ENCODE measurements at places on chromosomes 2 and 18.
A peak's percentile ranks its signal among the peaks of the same experiment; 100 is the strongest.

DNA sequence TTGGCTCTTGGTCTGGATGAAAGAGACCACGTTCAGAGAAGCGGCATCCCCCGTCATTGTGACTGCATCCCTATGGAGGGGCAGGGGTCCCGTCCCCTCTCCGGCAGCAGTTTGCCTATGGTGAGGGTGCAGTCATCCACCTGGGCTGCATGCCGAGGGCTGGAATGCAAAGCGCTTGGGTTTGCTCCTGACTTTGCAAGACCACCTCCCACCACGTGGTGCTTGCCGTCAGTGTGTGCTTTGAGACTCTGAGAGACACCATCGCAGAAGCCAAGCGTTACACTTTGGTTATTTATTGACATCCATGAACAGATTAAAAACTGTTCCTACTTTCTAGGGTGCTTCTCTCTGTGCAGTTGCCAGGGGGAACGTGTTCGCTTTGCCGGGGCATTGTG, 59.5 kb downstream of the SH3RF3 start:
- no peak for DNase-seq

DNA sequence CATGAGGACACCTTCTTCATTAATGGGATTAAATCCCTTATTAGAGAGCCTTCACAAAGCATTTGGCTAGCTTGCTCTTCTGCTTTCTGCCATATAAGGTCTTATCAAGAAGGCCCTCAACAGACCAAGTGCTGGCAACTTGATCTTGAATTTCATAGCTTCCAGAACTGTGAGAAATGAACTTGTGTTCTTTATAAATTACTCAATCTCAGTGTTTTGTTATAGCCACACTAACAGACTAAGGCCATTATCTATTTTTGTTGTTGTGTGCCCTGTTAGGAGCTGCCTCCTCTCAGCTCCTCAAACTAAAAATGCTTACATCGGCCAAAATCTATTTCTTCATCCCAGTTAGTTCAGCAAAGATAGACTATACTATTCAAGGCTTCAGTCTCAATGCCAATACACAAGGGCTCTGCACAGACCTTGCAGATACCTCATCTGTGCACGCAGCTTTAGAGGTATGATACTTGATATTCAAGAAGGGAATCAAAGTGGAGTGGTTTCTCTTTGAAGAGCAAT, 182.9 kb downstream of the GPD2 start:
- DNase-seq: no peak

GRCh38 chr18:22846088-22846683, 86.9 kb upstream of the RBBP8 start:
- peak; percentile 16 for DNase-seq

DNA sequence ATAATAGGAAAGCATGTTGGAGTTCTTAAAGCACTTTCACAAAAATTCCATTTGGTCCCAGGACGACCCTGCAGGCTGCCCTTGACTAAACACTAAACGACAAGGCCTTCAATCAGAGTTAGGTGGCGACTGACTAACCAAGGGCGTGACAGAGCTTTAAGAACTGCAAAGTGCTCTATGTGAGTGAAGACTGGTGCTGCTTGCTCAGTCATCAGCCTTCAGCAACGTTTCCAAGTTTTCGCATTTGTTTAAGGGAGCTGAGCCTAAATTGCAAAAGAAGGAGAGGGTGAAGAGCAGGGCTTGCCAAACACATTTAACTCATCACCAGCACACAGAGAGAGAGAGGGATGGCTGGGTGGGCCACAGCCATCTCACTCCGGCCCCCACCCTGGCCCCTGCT, 204.7 kb upstream of the PID1 start:
- DNase-seq: no peak

DNA sequence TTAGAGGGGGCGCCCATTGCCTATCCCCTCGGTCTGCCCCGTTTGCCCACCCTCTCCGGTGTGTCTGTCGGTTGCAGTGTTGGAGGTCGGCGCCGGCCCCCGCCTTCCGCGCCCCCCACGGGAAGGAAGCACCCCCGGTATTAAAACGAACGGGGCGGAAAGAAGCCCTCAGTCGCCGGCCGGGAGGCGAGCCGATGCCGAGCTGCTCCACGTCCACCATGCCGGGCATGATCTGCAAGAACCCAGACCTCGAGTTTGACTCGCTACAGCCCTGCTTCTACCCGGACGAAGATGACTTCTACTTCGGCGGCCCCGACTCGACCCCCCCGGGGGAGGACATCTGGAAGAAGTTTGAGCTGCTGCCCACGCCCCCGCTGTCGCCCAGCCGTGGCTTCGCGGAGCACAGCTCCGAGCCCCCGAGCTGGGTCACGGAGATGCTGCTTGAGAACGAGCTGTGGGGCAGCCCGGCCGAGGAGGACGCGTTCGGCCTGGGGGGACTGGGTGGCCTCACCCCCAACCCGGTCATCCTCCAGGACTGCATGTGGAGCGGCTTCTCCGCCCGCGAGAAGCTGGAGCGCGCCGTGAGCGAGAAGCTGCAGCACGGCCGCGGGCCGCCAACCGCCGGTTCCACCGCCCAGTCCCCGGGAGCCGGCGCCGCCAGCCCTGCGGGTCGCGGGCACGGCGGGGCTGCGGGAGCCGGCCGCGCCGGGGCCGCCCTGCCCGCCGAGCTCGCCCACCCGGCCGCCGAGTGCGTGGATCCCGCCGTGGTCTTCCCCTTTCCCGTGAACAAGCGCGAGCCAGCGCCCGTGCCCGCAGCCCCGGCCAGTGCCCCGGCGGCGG, 1.7 kb downstream of the MYCN start:
- DNase-seq: no peak

GRCh38 chr2:226799211-226799975, at the start of gene IRS1:
Gene IRS1, minus strand, starts transcription at chr2:226799820. Its CDS starts 1,082 bp downstream, at chr2:226798738.
- peak; percentile 52 for DNase-seq

DNA sequence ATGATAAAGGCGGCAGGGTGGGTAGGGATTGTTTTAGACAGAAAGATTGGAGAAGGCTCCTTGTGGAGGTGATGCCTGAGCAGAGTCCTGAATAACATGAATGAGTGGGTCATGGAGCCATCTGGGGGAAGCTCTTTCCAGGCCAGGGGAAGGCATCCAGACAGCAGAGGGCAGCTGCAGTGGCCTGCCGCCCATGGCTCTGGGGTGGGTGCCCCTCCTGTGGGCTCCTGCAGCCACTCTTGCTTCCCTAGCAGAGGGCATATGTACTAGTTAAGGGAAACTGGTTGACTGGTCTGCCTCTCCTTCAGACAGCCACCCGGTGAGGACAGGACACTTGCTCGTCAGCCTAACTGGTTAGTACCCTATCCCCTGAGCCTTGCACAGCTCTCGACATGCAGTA, 46.5 kb upstream of the SLC1A4 start:
- DNase-seq: no peak

- DNase-seq: peak; percentile 35
Observed at GRCh38 chr2:222907790-222908441, 47.1 kb downstream of the ACSL3 start.

DNA sequence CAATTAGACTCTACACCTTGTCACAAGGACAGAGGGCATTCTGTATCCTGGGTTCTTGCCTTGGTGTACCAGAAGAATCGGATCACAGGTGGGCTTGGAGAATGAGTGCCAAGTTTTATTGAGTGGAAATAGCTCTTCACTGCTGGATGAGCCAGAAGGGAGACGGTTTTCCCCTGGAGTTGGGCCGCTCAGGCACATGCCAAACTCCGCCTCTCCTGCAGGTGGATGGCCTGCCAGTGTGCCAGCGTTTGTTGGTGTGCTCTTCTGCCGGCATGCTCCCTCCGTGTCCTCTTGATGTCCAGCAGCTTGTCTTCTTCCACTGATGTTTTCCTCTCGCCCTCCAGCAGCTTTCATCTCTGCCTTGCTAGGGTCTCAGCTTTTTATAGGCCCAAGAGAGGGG, 115.5 kb upstream of the RAB27B start:
- no peak for DNase-seq

DNA sequence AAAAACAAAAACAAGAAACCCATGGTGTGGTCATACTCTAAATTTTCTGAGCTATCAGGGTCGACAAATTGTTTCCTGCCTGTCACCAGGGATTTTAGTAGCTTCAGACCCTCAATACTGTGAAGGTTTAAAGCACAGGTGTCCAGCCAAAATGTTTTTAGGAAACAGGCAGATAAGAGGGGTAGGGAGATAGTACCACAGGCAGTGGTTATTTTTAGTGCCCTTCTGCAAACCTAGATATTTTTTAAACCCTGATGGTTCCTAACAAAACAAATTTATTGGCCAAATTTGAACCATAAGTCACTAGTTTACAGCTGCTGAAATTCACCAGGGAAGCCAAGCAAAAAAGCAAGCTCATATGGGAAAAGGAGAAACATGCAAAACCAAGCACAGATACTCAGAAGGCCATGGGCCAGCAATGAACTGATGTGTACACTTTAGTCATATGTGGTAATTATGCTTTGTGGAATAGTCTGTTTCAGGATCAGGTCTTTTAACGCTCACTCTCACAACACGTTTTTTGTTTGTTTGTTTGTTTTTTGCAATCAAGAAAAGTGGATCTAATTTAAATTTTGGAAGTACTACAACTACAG, 156.8 kb upstream of the STK17B start:
- no peak for DNase-seq

DNA sequence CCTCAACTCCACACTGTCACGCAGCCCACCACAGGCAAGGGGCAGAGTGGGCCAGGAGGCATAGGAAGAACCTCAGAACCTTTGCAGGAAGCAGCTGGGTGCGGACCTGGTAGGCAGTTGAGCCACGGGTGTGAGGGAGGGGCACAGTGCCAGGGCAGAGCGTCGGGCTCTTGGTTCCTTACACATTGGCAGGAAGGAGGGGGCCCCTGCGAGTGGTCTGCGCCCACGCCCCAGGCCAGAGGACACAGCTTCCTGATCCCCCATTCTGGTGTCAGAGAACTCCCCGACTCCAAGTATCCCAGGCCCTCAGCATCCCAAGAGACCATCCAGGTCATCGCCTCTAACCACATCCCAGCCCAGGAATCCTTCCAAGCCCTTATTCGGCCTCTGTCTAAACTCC, 61.5 kb downstream of the TNS1 start:
- no peak for DNase-seq

DNA sequence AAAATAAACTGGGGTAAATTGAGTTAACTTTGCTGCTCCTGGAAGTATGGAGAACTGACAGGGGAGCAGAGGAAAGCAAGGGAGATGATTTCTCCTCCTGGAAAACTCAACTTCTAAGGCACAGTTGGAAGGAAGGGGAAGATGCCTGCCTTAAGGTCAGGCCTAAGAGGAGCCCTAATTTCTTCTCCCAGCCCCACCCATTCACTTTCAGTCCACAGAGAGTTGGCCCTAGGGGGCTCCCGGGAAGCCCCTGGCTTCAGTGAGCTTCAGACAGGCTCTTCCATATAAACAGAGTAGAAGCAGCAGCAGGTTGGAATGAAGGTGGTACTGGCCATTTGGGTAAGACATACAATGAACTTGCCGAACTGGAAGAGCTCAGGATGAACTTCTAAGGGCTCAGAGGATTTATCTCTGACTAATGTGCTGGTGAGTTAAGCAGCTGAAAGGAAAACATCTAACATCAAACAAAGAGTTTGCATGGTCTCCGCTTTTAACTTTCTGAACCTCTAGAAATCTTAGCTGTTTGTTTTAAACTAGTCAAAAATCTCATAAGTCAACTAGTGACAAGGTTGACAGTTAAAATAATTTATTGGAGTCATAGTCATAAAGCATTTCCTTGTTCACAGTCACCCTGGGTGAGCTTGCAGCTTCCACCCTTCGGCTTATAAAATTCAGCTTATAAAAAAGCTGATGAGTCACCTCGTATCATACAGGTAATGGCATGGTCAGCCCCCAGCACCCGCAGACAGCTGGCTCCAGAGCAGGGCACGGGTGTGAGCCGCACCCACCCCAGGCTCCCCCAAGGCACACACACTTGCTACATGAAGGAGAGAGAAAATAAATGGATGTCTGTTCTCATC, 9.8 kb downstream of the MALL start:
- no peak for DNase-seq

DNA sequence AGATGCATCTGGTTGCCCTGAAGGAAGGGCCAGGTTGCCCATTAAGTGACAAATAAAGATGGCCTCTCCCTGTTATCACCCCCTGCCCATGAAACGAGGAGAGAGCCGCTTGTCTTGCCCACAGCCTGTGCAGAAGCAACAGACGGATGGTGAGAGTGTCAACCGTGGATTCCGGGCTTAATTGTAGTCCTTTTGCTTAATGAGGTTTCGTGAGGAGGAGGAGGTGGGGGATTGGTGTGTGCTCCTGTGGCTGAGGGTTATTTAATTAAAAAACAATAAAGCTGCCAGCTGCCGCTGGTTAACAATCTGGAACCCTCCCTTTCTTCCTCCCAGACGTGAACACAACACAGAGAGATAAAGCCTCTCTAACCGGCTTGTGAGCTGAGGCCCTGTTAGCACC, 188.0 kb upstream of the PARD3B start:
- DNase-seq: no peak

- DNase-seq: no peak
Observed at GRCh38 chr2:170056900-170057299, 121.0 kb upstream of the MYO3B start.

DNA sequence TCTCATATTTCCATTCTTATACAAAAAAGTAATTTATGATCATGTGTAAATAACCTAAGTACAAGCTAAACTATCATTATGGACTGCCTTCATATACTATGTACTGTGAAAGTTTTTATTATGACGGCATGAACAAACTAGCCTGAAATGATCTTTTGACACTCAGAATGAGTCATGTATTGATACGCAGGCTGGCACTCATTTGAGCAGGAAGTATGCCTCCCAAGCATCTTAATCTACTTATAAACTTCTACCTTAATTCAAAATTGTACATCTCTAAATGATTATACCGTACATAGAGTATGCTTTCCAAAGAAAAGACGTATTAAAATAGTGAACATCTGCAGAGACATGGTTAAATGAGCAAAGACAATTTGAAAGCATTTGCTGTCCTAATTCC, 207.1 kb upstream of the SPOPL start:
- no peak for DNase-seq

- DNase-seq: no peak
Observed at GRCh38 chr2:230737791-230738226, 25.2 kb downstream of the CAB39 start.

GRCh38 chr2:29923110-29923721, 1.8 kb upstream of the ALK start:
- DNase-seq: peak; percentile 21

DNA sequence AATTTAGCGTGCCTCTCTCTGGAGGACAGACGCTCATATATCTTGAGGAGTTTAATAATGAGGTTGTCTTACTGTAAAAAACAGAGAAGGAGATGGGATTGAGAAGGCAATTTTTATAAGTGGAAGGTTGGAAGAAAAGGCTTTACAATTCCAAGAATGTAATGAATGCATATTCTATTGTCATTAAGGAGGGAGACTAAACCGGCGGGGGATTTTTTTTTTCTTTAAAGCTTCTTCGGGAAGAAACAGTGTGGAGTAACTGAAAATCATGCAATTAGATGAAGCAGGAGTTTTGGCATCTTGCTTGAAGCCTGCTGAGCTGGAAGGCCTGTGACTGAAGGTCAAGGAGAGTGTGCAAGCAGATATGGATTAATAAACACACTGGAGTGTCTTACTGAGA, 124.4 kb downstream of the HRH4 start:
- no peak for DNase-seq

GRCh38 chr2:199433204-199433832, 24.4 kb downstream of the SATB2 start:
- DNase-seq: no peak
